ENCODE measurements at places on chromosomes 16 and 17.
A peak's percentile ranks its signal among the peaks of the same experiment; 100 is the strongest.

DNA sequence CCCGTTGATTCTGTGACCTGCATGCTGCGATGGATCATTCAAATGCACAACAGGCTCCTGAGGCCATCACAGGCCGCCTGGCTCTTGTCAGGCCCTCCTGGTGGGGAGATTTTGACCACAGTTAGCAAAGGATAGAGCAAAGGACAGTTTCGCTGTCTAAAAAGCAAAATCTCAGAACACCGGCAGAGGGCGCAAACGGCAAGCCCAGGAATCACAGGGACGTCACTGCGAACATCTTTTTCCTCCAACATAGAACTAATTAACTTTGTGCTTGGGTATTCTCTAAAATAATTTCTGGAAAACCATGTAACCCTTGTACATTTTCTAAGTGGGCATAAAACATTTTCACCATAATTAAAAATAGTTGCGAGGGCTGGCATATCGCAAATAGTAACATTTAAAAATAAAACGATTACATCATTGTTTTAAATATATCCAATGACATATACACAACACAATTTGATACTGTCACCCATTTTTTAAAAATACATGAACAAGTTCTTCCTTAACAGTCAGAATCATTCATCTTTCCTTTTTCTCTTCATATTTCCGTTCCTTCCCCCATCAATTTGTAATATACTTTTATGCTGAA is 19.7 kb upstream of the SLC47A1 start:
- peak; percentile 75 for DNase-seq

DNA sequence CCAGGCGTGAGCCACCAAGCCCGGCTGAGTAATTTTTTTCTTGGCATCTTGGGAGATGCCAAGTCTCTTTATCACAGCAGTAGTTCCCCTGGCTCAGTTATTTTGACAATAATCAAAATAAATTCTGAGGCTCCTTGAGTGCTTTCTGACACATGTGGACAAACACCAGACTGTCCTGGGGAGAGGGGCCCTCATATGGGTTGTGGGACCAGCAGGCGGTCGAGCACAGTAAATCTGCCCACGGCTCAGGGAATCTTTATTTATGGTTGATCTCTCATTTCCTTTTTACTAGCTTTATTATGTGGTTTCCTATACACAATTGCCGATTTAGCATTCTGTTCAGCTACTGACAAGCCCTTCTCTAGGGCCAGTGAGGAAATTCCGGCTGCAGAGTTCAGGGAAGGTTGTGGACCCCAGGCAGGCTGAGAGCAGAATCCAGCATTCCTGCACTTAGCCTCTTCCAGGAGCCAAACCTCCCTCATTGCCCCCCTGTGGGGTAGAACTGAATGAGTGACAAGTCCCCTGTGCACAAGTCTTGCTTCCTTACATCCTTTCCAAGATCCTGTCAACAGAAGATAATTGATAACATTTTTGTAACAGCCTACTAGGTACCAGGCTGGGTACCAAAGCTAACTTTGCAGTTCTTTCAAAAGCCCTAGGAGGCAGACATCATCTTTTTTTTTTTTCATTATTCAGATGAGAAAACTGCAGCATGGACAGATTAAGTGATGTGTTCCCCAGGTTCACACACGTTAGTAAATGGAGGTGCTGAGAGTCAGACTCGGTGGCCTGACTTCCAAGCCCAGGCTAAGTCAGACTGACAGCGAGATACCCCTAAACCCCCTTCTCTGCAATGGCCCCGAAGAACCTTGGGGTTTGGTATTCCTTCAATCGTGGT is 40.2 kb downstream of the HS3ST3B1 start:
- DNase-seq: no peak

GRCh38 chr17:73027130-73027741 is 65.3 kb downstream of the SLC39A11 start:
- no peak for DNase-seq

DNA sequence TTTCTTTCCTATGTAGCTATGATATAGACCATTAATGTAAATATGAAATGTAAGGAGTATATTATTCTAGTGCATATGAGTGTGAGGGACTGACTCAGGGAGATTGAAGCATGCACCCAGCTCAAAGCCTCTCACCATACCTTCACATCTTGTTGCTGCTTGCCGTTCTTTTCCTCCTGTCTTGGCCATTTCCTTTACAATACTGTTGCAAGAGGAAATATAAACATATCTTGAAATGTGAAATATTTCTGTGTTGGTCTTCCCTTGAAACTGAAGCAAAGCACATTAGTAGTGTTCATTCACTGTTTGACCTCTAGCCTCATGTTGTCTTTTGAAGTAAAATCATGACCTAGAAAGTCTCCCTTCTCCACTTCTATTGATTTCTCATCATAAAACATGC is 46.6 kb downstream of the PHKB start:
- DNase-seq: no peak

- no peak for DNase-seq
Observed at GRCh38 chr16:7703672-7704071, 371.0 kb downstream of the RBFOX1 start.

All from KBM-7 (cell line).